Stimulated activated CD8-positive, alpha-beta memory T cell treated with anti-CD3 and anti-CD28 coated beads, Interleukin-2, amount 100 ng/mL, for 1 hour (primary cell): ENCODE measurements at places on chromosomes 7 and 10.

DNA sequence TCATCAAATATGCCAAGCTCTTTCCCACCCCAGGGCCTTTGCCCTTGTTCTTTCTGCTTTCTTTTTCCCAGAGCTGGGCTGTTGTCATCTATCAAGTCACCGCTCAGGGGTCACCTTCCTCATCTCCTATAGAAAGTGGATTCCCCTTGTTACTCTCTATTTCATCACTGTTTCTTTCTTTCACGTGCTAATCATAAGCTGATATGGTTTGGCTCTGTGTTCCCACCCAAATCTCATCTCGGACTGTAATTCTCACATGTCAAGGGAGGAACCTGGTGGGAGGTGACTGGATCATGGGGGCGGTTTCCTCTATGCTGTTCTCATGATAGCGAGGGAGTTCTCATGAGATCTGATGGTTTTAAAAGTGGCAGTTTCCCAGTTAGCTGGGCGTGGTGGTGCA is 17.0 kb upstream of the TIAL1 start:
- no peak for DNase-seq

GRCh38 chr10:122949296-122949695 is 4.7 kb downstream of the C10orf88 start:
- DNase-seq, result no peak

DNA sequence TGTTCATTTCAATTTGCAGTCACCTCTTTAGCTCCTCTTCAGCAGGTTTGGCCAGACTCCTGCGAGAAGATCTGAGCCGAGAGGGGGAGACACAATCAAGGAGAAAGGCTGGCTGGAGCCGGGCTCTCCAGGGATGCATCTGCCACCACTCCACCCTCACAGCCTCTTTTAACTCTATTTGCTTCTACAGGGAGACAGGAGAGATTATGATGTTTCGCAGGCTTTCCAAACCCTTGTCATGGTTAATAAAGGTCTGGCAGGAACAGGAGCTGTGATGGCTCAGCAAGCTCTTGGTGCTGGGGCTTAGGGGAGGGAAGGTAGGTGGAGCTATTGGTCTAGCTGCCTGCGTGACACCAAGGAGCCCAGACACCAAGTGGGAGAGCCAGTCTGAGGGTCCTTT is 448.1 kb upstream of the PODXL start:
- no peak for DNase-seq

DNA sequence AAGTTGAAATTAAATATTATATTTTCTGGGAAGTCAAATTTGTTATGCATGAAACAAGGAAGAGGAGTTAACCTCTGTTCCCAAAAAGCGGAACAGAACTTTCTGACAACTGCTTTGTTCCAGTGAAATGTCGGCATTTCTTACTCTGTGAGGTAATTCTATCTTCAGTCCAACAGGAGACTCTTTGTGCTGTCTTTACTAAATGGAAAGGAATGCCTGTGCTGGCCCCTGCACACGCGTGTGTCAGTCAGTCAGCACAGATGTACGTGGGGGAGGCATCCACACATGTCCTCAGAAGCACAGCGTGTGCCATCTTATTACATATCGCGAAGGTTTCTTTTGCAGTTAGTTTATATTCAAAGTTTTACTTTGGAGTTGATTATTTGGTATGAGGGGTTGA is 37.5 kb downstream of the NET1 start:
- DNase-seq, result no peak

GRCh38 chr10:132945894-132946255 is 3.5 kb upstream of the CFAP46 start:
- DNase-seq, result no peak

- no peak for DNase-seq
These were observed 70.2 kb downstream of the ABCC2 start for GRCh38 chr10:99852481-99853213.
